ENCODE measurements at places on chromosomes 6 and 20. TPM values are rescaled to one million over a fixed set of nuclear protein-coding genes. Genes with fewer than 3 reads are reported as not detected.

TMEM244 gene
- polyA plus RNA-seq = not detected

DUSP15 gene
- polyA plus RNA-seq = not detected

NMBR gene
- not detected for polyA plus RNA-seq

FNDC1 gene
- not detected for polyA plus RNA-seq

DNAH8 gene
- polyA plus RNA-seq = not detected

ZFP57 gene
- polyA plus RNA-seq = 0.72 TPM

DNA sequence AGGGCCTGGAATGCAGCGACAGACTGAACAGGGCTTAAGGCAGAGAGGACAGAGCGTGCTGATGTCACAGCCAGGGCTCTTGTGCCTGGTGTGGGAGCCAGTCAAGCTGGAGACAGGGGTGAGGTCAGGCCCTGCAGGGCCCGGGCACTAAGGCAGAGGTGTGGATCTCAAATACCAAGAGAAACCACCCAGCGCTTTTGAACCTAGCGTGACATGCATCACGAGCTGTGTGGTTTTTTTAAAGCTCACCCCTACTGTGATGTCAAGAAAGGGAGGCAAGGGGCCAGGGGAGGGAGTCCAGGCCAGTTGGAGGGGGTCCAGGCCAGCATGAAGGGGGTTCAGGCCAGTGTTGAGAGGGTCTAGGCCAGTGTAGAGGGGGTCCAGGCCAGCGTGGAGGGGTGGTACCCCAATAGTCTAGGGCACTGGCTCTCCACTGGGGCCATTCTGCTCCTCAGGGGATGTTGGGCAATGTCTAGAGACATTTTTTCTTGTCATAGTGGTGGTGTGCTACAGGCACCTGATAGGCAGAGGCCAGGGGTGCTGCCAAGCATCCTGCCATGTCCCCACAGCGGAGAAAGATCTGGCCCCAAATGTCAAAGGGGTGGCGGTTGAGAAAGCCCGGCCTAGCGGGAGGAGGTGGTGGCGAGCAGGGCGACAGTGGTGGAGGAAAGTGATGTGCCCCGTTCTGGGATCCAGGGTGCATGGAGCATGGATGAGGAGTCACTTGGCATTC, 42.6 kb downstream of the RBM38 start:
- peak; percentile 68 for DNase-seq
- no peaks in the 10 kb centered on the region for H3K27me3 ChIP-seq
- peaks cover 85% of the 10 kb centered on the region for H3K4me1 ChIP-seq
- H3K4me3 ChIP-seq = no peak overlapping the region
- H3K27ac ChIP-seq = peak overlapping the region; percentile 87
- H3K36me3 ChIP-seq = no peaks in the 10 kb centered on the region

DNA sequence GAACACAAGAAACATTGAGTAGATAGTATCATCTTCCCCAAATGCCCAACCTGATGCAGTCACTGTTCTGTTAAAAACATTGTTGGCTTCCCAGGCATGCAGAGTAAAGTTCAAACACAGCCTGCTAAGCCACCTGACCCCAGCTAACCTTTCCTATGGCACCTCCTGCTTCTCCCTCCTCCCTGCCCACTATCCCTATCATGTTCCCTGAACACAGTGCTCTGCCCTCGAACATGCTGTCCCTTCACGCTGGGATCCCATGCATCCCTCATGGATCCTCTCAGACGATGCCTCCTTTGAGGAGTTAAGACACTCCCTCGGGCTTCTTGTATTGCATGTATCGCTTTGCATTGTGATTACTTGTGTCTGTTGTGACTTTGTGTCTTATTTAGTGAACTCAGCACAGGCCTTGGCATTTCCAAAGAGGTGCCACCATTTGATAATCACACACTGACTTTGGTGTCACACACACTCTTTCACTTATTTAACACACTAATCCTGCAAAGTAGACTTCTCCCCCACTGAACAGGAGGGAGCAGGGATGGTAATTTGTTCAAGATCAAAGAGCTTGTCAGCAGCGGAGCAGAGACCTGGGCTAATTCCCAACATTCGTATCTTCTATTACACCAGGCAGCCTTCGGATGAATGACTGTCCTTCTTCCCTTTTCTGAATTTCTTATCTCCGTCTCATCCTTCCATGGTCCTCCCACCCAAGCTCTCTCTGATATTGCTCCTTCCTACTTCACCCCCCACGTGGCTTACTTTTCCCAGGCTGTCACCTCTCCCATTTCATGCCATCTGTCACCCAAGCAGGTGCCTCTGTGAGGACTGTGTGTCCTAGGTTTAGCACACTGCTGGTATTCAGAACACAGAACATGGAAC, 28.3 kb upstream of the SMIM29 start:
- H3K27me3 ChIP-seq = no peaks in the 10 kb centered on the region
- peaks cover 42% of the 10 kb centered on the region for H3K4me1 ChIP-seq
- no peak overlapping the region for H3K27ac ChIP-seq

- no peak for DNase-seq
- H3K27me3 ChIP-seq = no peaks in the 10 kb centered on the region
- no peaks in the 10 kb centered on the region for H3K36me3 ChIP-seq
- peaks cover 16% of the 10 kb centered on the region for H3K4me1 ChIP-seq
- no peak overlapping the region for H3K4me3 ChIP-seq
These were observed 74.5 kb downstream of the MAP7 start for GRCh38 chr6:136475686-136476085.

GRCh38 chr20:52684176-52684575, 288.0 kb upstream of the TSHZ2 start:
- no peaks in the 10 kb centered on the region for H3K27me3 ChIP-seq
- H3K4me1 ChIP-seq = peaks cover 24% of the 10 kb centered on the region
- DNase-seq = no peak
- no peaks in the 10 kb centered on the region for H3K36me3 ChIP-seq
- H3K4me3 ChIP-seq = no peak overlapping the region

DNA sequence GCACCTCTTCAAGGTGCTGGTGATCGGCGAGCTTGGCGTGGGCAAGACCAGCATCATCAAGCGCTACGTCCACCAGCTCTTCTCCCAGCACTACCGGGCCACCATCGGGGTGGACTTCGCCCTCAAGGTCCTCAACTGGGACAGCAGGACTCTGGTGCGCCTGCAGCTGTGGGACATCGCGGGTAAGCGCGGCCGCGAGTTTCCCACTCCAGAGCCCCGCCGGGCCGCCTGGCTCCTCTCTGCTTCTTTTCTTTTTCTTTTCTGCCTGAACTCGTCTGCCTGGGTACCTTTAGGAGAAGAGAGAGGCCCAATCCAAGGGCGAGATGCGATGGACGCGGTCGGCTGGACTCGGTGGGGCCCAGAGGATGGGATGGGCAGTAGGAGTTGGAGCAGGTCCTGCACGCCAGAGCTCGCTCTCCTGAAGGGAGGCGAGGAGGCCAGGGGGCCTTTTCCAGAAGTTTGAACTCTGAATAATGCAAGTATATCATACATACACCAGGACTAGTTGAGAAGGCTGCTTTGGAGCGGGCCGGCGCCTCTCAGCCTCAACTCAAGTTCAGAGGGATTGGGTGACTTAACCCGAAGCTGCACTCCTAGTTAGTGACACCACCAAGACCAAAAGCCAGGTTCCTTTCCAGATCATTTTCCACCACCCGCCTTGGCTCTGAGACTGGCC, 445 bp downstream of the RAB32 start:
- no peaks in the 10 kb centered on the region for H3K27me3 ChIP-seq
- no peaks in the 10 kb centered on the region for H3K36me3 ChIP-seq
- no peak for DNase-seq
- peak overlapping the region; percentile 99 for H3K4me3 ChIP-seq
- peaks cover 65% of the 10 kb centered on the region for H3K4me1 ChIP-seq

- no peaks in the 10 kb centered on the region for H3K4me1 ChIP-seq
- H3K27me3 ChIP-seq = no peaks in the 10 kb centered on the region
- H3K27ac ChIP-seq = no peak overlapping the region
- DNase-seq = no peak
- no peak overlapping the region for H3K4me3 ChIP-seq
- H3K36me3 ChIP-seq = no peaks in the 10 kb centered on the region
These were observed 50.0 kb upstream of the CLDN20 start for GRCh38 chr6:155213611-155214372.

DNA sequence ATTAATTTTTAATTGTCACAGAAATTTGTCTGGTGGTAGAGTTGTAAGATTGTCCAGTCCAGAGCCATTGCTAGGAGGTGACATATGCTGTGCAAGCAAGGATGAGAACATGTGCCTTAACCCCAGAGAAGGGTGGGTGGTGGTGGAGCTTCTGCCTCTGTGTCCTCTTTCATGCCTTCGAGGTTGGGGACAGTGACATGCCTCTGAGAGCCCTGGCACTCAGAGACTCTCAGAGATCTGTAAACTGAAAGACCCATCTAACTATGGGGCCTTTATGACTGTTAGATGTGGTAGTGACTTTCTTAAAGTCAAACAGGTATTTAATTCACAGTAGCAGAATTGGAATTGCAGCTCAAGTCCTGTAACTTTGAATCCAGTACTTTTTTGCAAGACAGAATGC, 132.4 kb downstream of the JARID2 start:
- no peak overlapping the region for H3K4me3 ChIP-seq
- peaks cover under 1% of the 10 kb centered on the region for H3K4me1 ChIP-seq
- no peak for DNase-seq
- H3K27ac ChIP-seq = peak overlapping the region; percentile 30

DNA sequence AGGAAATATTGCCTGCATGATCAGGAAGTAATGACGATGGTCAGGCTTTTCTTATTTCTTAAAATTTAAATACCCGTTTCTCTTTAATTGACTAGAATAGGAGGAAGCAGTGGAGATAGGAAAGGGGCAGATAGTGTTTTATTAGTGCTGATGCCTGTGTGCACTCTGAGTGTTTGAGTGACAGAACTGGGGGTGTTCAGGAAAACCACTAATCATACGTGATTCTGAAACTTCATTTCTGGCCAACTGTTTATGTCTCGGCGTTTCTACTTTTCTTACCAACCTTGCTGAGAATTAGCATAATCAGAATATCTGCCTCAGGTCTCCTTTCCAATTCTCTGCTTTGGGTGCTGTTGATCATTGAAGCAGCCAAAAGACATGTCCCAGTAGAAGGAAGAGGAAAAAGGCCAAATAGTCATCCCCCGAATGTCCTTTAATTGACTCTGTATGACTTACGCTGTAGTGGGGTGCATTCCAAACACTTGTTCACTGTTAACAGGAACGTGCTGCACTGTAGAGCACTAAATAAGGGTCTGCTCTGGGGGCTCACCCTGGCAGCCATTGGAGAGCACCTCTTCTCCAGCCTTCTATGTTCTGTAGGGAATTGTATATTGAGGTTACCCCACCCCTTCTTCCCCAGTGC, 152.9 kb downstream of the JARID2 start:
- H3K4me1 ChIP-seq = peaks cover 58% of the 10 kb centered on the region
- H3K27ac ChIP-seq = peak overlapping the region; percentile 34
- H3K27me3 ChIP-seq = no peaks in the 10 kb centered on the region
- no peak for DNase-seq
- no peak overlapping the region for H3K4me3 ChIP-seq
- H3K36me3 ChIP-seq = peaks cover 7% of the 10 kb centered on the region

DNA sequence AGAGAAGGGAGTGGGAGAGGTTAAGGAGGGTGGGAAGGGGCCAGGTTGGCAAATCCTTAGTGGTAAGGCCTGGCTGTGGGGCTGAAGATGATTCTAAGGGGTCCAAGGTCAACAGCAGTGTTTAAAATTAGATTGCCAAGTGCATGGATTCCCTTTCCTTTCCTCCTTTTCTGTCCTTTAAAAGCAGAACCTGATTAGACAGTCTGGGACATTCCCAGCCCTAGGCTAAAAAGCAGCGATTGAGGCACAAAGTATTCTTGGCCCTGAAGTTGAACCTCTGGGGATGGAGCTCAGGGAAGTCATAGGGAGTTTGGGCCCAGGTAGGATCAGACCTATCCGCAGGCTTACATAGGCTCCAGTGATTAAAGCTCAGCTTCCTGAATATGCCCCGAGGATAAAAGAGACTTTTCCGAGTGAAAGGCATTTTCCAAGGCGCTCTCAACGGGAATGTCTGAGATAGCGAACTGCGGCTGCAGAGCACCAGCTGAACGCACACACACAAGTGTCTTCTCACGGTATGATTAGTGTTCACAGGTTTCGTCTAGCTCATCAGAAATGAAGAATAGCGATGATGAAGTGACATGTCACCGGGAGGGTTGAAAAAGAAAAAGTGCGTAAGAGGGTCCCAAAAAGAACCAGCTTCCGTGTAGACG, 787 bp upstream of the CARMIL1 start:
- H3K27ac ChIP-seq = no peak overlapping the region
- H3K4me3 ChIP-seq = peak overlapping the region; percentile 88
- H3K4me1 ChIP-seq = peaks cover 23% of the 10 kb centered on the region

- H3K27me3 ChIP-seq = no peaks in the 10 kb centered on the region
- H3K4me3 ChIP-seq = no peak overlapping the region
- DNase-seq = peak; percentile 82
- no peaks in the 10 kb centered on the region for H3K36me3 ChIP-seq
- peak overlapping the region; percentile 59 for H3K27ac ChIP-seq
These were observed 13.1 kb downstream of the B4GALT5 start for GRCh38 chr20:49700411-49701185.

- H3K27ac ChIP-seq = no peak overlapping the region
- no peak for DNase-seq
- no peak overlapping the region for H3K4me3 ChIP-seq
- H3K36me3 ChIP-seq = no peaks in the 10 kb centered on the region
These were observed 18.2 kb downstream of the GNAS-AS1 start for GRCh38 chr20:58832457-58832856.

- H3K36me3 ChIP-seq = peaks cover 8% of the 10 kb centered on the region
- no peak for DNase-seq
- peaks cover 64% of the 10 kb centered on the region for H3K4me1 ChIP-seq
These were observed 2.6 kb downstream of the TFEB start for GRCh38 chr6:41732591-41733359.

All from CD14-positive monocyte (primary cell).